Left hindlimb (tissue), 1 donor: ENCODE measurements at places on chromosomes 4 and X.

DNA sequence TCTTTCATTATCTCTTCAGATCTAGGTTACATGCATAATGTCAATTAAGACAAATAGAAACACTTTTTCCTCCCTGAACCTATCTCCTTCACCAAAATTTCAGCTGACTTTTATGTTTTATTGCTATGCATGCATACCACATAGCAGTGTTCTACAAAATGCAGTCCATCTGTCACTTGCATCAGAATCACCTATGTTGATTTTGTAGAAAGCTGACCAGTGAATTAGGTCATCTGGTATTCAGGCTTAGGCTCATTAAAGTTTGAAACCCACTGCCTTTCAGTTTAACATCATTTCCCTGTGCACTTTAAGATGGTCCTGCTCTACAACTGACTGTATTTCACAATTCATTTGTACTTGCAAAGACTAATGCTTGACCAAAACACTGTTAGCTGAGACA is 277.9 kb downstream of the CFAP299 start:
- no peak for DNase-seq

- DNase-seq = no peak
Measured at GRCh38 chr4:176444741-176445140, 125.0 kb downstream of the SPCS3 start.

- no peak for DNase-seq
Measured at GRCh38 chr4:30454504-30454903, 265.7 kb upstream of the PCDH7 start.

GRCh38 chr4:123327346-123327745 is 69.2 kb upstream of the SPRY1 start:
- no peak for DNase-seq

- DNase-seq = no peak
Measured at GRCh38 chrX:19457662-19458061, 57.6 kb downstream of the MAP3K15 start.

- no peak for DNase-seq
Measured at GRCh38 chrX:10761447-10761846, 141.1 kb upstream of the MID1 start.

DNA sequence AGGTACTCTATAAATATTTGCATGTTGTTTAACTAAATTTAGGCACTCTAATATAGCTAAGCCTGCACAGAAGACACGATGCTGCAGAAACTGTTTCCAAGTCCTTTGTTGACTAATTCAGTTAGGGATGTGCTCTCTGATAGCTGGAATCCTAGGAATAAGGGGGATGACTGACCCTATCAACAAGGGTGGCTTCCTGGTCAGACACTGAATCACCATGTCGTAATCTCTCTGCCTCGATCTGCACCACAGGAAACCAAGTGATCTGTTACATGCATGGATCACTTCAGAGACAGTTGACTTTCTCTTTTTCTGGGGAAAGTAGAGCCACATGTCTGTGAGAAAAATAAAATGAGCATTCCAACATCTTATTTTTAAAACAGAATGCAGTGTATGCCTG is 169.1 kb downstream of the GUCY2F start:
- no peak for DNase-seq

- DNase-seq = no peak
Measured at GRCh38 chr4:65698631-65699030, 28.3 kb upstream of the EPHA5 start.

DNA sequence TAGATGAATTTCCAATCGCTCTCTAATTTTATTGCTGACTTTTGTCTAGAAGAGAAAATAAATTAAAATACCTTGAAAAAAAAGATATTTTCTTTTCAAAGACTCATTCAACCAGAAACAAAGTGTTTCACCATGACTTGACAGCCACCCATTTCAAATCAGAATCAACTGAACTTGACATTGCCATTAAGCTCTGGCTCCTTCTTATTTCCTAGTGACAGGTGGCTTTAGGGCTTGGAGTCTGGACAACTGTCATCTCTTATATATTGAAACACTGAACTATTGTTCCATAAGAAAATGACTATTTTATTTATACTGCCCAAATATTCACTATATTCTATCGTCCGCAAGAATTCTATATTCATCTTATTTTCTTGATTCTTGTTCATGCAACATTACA is 229.2 kb downstream of the SLC39A8 start:
- no peak for DNase-seq

GRCh38 chr4:73446336-73446938 is 10.4 kb downstream of the AFP start:
- DNase-seq = no peak

- DNase-seq = no peak
Measured at GRCh38 chr4:145012841-145013240, 85.2 kb downstream of the ANAPC10 start.

DNA sequence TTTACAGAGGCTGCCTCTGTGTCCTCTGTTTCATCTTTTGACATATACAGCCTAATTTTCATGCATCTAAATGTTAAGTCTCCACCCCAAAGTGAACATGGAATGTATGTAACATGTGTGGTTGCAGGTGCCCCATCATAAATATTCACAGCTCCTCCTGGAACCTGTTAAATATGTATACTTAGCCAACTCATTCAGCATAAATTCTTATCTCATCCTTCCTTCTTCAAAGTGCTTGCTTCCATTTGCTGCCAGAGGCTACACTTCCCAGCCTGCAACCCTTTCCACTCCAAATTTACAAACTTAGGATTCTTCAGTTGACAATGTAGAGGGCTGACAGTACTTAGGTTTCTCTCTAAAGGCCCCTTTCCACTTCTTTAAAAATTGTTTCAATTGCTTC is 60.6 kb downstream of the F8 start:
- no peak for DNase-seq

GRCh38 chr4:129545599-129546278 is 449.8 kb downstream of the C4orf33 start:
- DNase-seq = no peak

- DNase-seq = no peak
Measured at GRCh38 chrX:42967681-42968300, 189.8 kb upstream of the PPP1R2C start.

DNA sequence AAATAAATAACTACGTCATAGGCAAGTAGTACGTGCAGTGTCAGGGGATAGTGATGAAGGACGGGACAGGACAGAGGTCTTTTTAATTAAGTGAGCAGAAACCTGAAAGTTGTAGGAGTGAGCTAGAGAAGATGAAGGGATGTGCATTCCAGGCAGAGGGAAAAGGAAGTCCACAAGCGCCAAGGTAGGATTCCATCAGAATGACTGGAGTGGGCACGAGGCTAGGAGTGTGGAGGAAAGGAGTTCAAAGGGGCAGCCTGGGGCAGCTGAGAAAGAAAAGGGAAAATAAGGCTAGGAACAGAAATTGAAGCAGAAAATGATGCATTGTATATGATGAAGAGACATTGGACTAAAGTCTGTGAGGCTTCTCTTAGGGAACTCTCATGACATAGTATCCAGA is 192.2 kb upstream of the TLL1 start:
- DNase-seq = no peak

DNA sequence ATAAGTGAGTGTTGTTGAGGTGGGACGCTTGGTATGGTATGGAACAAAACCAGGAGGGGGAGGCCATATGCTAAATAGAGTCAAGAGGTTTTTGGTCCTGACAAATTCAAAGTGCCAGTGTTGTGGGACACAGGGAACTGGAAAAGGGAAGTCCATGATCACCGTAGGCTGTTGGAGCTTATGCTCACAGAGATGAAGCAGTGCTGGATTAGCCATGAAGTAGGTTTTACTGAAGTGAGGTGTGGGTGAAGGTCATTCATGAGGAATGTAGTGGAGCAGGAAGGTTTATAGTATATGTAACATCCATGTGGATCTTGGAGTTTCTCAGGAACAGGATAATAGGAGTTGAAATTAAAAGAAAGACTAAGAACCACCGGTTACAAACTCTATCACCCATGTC is 256.1 kb upstream of the PITX2 start:
- no peak for DNase-seq

DNA sequence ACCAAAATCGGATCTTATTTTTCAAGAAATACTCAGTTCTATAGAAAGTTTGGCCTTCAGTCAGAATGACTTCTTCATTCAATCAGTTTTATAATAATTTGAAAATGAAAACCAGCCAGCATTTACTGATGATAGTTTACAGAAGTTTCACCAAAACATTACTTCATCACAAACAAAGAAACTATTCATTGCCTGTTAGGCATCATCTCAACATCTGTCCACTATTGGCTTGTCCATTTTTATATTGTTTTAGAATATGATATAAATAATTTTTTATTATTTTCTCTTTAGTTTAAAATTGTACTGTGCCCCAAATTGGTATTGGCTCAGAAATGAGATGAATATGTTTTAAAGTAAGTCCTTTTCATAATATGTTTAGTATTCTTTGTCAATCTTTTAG is 38.4 kb downstream of the FAT4 start:
- no peak for DNase-seq

- DNase-seq = peak; percentile 42
Measured at GRCh38 chrX:21632027-21632426, 26.1 kb downstream of the KLHL34 start.

GRCh38 chrX:56790778-56791177 is 61.7 kb downstream of the NBDY start:
- DNase-seq = no peak

- no peak for DNase-seq
Measured at GRCh38 chr4:154838155-154838554, 57.1 kb downstream of the RBM46 start.

DNA sequence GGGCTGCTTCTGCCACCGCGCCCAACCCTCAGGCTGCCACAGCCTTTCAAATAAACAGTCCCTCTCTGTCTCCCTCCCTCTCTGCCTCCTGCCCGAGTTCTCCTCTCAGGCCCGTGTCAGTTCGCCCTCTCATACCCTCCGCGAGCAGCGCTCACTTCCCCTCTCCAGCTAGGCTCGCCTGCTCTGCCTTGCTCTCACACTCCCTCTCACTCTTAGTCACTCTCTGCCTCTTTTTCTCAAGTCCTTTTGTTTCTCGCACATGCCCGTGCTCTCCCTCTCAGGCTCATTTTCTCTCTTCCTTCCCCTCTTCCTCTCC is 3.2 kb downstream of the EFNB1 start:
- peak; percentile 63 for DNase-seq

GRCh38 chr4:76055016-76055415 is 19.1 kb upstream of the CXCL11 start:
- DNase-seq = no peak

DNA sequence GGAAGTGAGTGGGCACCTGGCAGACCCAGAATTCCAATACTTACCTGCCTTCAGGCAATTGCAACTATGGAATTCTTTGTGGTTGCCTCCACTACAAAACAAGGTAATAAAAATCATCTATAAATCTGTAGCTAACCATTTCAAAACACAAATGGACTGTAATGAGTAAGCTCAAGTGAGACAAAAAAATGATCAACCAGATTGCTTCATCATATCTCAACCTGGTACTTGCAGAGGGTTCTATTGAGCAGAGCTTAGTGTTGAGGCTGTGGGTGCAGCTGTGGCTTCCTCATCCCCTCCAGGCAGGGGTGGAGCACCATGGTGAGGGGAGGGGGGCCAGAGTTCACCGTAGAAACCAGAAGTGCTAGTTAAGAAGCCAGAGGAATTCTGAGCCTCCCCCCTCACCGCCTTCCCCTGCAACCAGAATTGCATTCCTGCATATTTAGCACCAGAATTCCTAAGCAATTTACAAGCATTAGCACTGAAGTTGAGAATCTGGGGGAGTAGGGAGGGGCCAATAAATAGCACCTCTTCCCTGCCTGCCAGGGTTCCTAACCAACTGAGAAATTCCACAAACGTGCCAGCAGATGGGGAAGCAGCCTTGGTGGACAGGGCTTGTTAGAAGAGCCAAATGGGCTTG is 11.5 kb downstream of the CTAG1A start:
- peak; percentile 23 for DNase-seq

DNA sequence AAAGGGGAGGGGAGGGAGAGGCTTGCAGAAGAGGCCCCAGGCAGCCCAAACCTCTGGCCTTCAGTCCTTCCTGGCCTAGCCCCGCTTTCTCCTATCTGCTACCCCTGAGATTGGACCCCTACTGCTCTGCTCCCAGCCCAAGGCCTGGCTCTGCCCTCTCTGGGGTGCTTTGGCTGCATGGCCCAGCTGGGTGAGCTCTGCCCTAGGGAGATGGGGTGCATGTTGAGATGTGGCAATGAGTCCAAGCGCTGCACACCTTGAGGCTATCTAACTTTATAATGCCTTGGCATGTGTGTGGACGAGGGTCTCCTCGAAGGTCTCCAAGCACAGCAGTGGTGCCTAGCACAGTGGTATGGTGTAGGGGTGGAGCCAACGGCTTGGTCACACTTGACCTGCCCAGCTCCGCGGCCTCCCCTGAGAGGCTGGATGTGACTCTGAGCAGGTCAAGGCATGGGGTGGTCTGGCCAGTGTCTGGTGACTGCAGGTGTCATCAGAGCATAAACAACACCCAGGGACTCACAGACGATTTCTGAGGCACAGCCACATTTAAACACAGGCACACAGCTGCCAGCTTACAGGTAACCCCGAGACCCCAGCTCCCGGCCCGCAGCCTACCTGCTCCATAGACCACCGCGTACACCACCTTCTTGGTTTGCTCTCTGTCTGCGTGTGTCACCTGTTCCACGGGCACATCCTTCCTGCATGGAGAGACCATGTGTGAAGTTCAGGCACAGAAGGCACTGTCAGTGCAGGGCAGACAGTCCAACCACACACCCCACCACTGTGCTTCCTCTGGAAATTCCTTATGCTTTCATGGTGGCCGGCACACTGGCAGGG is 36.3 kb downstream of the NAT8L start:
- DNase-seq = no peak

GRCh38 chrX:40832723-40833122 is 97.4 kb upstream of the MED14 start:
- DNase-seq = no peak

GRCh38 chrX:22202251-22202650 is 70.5 kb upstream of the CBLL2 start:
- DNase-seq = no peak

GRCh38 chr4:84439996-84440395 is 59.1 kb downstream of the NKX6-1 start:
- no peak for DNase-seq

DNA sequence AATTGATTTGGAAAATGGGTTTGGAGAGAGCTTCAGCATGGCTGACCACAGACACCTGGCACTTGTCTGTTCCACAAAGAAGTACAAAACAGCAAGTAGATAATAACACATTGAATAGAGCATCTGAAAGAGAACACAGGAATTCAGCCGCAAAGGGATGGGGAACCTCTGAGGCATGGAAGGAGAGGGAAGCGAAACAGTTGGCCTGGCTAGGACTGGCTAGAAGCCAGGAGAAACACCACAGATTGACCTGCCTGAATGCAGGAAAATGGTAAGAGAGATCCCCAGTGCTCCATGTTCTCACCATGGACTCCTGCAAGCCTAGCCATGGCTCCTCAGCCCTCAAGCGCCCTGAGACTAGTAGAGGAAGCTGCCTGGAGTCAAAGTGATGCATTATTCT is 169.7 kb upstream of the SH3RF1 start:
- no peak for DNase-seq

- DNase-seq = no peak
Measured at GRCh38 chr4:143555676-143556075, 42.2 kb downstream of the SMARCA5 start.

GRCh38 chr4:52574036-52574435 is 85.1 kb downstream of the USP46 start:
- no peak for DNase-seq
